ENCODE measurements at places on chromosomes 7 and 10.

GRCh38 chr10:31099094-31099493, 67.4 kb upstream of the ZNF438 start:
- no peak for DNase-seq

GRCh38 chr7:98795741-98796493, 73.9 kb downstream of the TMEM130 start:
- no peak for DNase-seq

DNA sequence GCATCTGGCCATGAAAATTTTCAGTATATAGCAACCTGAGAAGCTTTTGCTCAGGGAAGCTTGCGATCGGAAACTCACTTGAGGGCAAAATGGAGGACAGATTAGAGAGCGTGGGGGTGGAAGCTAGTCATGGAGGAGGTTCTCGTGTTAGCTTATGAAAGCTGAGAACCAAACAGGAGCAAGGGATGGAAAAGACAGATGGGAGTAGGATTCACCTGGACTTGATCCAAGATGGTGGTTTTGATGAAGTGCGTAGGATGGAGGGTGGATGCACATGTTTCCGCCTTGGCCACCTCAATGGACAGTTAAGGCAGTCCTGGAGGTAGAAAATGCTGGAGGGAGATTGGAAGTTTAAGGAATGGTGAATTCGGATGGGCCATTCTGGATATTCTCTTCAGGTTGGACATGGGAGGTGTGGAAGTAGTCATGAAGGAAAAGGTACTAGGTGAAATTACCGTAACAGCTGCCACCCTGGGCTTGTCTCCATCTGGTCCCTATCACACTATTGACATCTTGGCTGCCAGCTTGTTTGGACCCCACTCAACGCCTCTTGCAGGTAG, 6.3 kb upstream of the C10orf95 start:
- no peak for DNase-seq

- no peak for DNase-seq
These were observed 377.8 kb downstream of the SFMBT2 start for GRCh38 chr10:7033031-7033430.

- peak; percentile 78 for DNase-seq
These were observed 3.4 kb downstream of the DNMBP start for GRCh38 chr10:100006243-100006886.

DNA sequence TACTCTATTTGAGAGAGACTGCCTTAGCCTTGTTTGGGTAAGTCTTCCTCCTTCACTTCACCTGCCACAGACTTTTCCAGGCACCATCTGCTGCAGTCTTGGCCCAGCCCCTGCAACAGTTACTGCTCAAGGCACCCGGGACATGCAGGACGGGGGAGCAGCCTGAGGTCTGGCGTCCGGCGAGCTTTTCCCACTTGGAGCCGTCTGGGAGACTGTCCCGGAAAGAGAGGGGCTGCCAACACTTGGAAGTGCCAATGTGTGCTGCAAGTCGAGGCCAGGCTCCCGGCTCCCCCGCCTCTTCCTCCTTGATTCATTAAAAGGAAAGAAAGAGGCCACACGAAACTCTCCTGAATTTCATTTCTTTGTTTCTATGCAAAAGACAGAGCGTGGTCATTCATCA, 13.7 kb downstream of the HTRA1 start:
- DNase-seq = no peak

DNA sequence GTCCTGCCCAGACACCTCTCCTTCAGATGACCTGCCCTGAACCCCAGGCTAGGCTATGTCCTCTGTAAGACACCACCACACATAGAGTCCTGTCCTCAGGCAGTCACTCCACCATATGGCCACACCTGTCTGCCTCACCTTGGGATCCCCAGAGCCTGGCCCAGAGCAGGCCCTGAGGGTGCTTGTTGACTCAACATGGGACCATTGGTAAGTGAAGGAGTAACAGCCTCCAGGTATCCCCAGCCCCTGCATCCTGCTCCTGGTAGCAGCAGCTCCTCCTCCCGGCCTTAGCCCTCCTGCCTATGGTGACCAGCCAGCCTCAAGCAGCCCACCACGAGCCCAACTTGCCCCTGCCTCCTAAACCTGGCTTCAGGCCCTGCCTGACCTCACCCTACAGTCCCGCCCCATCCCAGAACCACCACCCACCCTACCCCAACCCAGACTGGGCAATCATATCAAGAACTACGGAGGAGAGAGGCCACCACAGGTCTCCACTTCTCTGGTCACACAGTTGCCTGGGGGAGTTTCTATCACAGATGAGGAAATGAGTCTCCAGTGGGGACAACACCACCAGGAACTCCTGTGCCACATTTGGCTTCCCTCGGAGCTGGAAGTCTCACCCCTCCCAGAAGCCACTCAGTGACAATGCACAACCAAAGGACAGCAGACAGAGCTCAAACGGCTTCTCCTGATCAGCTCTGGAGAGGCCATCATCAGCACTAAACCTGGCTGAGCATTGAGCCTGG, 136.6 kb downstream of the GRID1 start:
- no peak for DNase-seq

- DNase-seq = no peak
These were observed 12.4 kb downstream of the DNAJC9 start for GRCh38 chr10:73234695-73235094.

GRCh38 chr10:77318739-77319138, 318.9 kb downstream of the KCNMA1 start:
- no peak for DNase-seq

GRCh38 chr7:52741670-52742290, 293.7 kb upstream of the POM121L12 start:
- no peak for DNase-seq

DNA sequence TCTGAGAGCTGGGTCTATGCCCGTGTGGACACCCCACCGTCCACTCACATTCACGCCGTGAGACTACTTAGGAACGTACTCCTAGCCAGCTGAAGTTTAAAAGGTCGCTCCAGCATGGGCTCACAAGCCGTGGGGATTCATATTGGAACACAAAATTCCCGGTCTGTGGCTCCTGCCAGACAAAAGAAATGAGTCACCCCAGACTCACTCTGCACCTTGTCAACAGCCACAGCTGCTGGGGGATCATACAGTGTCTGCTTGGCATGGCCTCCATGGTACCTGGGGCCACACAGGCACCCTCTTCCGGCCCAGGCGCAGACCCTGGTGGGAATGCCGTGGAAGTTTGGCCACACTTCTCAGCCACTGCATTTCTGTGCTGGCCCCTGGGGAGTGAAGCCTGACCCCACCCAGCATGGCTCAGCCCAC, 228.4 kb downstream of the DNAJB6 start:
- no peak for DNase-seq

DNA sequence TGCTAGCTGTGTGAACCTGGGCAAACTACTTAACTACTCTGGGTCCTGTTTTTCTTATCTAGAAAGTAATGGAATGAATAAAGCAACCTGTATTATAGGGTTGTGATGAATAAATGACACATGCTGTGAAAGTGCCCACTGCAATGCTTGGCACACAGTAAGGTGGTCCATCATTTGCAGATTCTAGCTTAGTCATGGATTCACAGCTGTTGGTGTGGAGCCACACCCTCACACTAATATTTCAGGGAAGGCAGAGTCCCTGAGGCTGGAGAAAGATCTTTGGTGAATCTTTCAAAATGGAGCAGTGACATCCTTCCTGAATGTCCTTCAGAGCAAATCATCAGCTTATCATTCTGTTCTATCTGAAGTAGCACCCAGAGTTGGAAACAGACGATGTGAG, 60.6 kb downstream of the A1CF start:
- no peak for DNase-seq

GRCh38 chr7:54788664-54789063, 29.7 kb upstream of the SEC61G start:
- DNase-seq = peak; percentile 81

GRCh38 chr7:139647814-139648390, 124.4 kb downstream of the CLEC2L start:
- no peak for DNase-seq

GRCh38 chr7:114889646-114890285, 32.1 kb upstream of the MDFIC start:
- DNase-seq = peak; percentile 89

- DNase-seq = no peak
These were observed 115.4 kb upstream of the ETV1 start for GRCh38 chr7:14104861-14105260.
